ENCODE measurements at places on chromosomes 12 and 14.

DNA sequence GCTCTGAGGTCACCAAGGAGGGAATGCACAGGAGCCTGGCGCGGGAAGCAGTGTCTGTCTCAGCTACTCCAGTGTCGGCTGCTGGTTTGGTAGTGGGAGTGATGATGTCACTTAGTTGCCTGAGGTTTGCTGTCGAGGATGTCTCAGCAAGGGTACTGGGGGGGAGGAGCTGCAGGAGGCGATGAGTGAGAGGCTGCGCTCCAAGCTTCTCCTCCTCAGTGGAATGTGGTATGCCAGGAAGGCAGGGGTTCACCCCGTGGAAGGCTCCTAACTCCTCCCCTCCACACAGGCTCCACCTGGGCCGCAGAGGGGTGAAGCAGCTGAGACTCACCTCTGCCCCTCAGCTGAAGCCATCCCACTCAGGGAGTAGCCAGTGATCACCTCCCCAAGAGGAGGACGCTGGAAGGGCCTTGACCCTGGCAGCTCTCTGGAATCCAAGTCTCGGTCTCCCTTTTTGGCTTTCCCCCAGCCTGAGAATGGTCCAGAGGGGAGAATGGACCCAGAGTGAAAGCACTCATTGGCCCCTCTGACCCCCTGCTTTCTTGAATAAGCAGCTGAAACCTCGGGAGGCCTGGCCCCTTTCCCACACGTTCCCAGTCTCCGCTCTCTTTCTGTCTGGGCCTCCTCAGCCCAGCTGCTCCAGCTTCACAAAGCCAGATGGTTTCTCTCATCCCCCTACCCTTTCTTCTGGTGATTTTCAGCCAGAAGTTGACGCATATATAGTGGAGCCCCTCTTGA is 178.9 kb upstream of the FKBP4 start:
- DNase-seq: no peak

- no peak for DNase-seq
These were observed 155.6 kb upstream of the SFSWAP start for GRCh38 chr12:131555197-131555846.

- DNase-seq: no peak
These were observed 210.4 kb upstream of the SYT10 start for GRCh38 chr12:33649992-33650391.

- DNase-seq: no peak
These were observed 1.4 kb upstream of the PRIM1 start for GRCh38 chr12:56753566-56753965.

GRCh38 chr14:24913746-24914145 is 136.2 kb downstream of the STXBP6 start:
- no peak for DNase-seq

DNA sequence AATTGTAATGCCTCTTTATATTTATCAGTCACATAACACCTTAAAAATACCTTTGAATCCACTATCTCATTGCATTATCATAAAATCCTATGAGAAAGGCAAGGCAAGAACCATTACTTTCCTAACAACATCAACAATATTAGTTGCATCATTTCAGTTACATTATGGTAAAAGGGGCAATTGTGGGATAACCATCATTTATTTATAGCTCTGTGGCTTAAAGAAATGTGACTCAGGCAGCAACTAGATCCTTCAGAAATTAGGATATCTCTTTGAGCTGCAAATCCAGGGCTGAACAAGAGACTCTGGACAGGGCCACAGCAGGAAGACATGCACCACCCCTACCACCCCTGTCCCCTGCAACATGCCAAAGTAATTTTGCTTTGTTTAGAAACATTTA is 36.4 kb downstream of the EPS8 start:
- no peak for DNase-seq

- no peak for DNase-seq
These were observed 142.3 kb upstream of the ARHGAP5 start for GRCh38 chr14:31934767-31935266.

DNA sequence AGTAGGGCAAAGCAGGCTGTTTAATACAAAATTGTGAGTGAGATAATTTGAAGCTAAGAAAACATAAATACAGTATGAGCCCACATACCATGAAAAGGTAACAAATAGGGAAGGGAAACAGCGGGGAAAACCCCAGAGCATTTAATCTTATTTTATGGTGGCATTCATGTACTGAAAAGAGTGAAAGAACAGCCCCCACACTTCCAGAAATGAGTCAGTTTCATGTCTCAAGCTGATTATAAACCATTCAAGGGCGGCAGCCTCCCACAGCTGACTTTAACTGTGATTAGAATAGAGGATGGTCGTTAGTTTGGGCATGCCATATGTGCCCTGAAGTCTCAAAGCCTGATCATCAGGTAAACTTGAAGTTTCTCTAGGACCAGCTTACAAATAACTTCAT is 64.5 kb downstream of the FOXG1 start:
- no peak for DNase-seq

GRCh38 chr12:66594688-66595087 is 84.2 kb downstream of the GRIP1 start:
- DNase-seq: no peak

DNA sequence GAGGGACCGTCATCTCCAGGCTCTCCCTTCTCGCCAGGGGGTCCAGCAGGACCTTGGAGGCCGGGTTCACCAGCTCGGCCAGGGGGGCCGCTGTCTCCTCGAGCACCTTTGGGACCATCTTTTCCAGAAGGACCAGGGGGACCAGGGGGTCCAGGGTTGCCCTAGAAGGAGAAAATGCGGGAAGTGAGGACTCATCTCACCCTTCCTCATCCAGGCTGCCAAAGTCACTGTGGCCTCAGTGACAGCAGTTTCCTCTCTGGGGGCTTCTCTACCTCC is 15.1 kb downstream of the TMEM106C start:
- DNase-seq: no peak

DNA sequence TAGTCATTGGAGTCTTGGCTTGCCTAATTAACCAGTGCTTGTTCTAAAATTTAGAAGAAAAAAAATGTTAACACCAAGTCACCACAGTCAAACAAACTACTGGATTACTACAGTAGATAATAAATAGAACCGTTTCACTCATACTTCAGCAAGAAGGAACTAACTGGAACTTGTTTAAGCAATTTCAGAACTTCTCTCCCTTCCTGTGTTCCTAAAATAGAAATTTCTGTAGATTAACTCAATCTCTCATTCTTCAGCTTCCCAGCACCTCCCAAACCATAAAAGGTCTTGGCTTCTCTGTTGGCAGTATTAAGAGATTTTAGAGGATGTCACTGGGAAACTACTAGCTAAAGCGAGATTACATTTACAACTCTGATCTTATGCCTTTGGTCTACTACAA is 18.6 kb downstream of the GNS start:
- no peak for DNase-seq

- no peak for DNase-seq
These were observed 68.1 kb downstream of the ERC1 start for GRCh38 chr12:1059162-1059561.

GRCh38 chr12:95402096-95402495 is 71.9 kb upstream of the METAP2 start:
- no peak for DNase-seq

- DNase-seq: no peak
These were observed 161.1 kb downstream of the PHETA1 start for GRCh38 chr12:111207761-111208160.

DNA sequence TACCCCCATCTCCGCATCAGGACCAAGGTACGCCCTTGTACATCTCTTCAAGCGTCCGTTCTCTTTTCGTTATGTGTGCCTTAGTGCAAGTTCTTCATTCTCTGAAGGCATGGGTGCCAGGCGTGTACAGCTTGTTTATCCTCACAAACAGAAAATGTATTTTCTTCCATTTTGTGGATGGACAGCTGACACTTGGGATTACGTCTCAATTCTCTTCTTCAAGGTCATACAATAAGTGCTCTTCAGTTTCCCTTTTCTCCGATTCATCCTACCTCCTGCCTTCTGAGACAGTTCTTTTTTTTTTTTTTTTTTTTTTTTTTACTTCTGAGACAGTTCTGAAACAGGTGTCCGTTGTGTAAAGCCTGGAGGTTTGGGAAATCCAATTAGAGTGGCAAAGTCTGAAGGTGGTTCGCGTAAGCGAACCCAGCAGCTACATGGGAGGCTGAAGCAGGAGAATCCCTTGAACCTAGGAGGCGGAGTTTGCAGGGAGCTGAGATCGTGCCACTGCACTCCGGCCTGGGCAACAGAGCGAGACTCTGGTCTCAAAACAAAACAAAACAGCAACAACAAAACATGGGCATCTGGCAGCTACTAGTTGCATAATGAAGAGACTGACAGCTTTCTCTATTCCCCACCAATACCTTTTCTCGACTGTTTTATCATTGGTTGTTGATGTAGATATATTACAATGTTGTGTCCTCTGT is 734 bp downstream of the COX6A1 start:
- no peak for DNase-seq

DNA sequence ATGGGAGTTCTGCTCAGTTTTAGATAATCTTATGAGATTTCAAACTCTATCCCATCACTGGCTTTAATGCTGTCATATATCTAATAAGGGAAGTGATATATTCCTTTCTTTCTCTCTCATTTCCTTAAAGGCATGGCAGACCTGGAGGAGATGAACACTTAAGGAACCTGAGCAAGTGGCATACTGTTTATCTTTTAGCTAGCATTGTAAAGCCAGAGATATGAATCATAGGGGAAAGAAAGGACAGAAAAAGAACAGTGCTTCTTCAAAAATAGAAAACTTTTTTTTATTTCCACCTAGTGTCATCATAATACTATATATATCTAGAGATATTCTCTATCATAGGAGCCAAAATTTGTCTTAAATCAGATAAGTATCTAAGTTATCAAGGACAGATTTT is 68.3 kb upstream of the PSMA6 start:
- no peak for DNase-seq

DNA sequence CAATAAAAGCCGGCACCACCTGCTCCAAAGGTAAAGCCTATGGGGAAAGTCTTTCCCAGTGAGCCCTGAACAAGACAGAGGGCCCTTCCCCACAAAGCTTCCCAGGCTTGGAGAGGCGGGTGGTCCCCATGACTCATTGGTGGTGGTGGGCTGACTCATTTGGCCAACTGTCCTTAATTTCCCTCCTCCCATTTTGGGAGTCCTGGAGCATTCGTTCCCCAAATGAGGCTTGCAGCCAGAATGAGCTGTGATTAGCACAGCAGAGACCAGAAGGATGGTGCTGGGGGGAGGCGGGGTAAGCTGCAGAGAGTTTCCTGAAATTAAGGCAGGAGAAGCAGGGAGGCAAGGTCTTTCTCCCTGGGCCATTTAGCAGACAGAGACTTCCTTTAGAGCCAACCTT is 241.7 kb downstream of the DPF3 start:
- no peak for DNase-seq

DNA sequence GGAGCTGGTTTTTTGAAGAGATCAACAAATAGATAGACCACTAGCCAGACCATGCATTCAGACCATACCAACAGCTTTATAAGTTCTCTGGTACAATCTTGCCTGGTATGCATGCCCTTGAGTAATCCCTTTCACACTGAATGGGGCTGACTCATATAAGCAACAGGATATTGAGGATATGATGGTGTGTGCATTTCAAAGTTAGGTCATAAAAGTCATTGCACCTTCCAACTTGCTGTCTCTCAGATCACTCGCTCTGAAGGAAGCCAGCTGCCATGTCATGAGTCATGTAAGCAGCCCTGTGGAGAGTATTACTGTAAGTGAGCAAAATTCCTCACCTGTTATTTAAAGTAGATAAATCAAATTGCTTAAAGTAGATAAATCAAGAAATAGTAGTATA is 45.0 kb upstream of the OR6J1 start:
- no peak for DNase-seq

DNA sequence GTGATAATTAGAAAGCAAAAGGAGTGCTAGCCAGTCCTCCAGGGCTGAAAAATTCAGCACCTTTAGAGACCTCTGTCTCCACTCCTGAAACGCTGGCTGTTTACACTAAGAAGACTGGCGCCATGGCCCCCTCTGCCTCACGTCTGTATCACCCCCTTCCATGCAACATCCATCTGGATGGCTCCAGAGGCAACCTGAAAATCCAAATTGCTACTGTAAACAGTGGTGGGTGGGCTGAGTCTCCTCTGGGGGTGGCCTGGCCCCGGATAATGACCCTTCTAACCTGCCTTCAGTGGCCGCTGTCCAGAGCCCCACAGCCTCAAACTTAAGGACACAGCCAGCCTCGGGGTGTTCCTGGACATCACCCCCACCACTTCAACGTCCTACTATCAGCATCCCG is 1.4 kb downstream of the PRKD1 start:
- DNase-seq: no peak

DNA sequence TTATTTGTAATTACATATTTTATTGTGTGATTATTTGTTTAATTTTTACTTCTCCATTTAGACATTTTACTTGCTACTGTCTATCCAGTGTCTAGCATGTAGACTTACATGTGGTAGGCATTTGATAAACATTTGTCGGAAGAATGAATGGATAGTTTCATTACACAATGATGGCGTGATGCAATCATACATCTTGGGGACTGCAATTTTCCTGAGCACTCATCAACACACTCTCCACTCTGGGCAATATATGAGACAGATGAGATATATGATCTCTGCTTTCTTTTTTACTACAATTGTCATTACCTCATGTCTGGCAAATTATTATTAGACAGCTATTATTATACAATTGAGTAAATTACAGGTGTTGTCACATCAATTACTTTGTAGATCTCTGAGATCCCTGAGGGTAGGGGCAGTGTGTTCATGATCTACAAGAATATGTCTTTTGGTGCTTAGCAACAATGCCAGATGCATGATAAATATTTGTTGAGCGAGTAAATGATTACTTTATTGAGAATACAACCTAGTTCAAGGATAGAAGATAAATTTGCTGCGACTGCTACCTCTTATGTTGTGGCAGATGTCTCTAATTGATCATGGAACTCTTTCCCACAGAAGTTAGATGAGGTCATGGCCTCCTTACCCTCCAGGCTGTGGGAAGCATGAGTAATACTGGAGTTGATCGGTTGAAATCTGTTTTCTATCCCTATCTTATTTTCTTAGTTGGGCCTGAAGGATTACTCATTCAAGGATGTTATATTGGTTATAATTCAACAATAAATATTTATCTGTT is 416.0 kb downstream of the LRIG3 start:
- no peak for DNase-seq

DNA sequence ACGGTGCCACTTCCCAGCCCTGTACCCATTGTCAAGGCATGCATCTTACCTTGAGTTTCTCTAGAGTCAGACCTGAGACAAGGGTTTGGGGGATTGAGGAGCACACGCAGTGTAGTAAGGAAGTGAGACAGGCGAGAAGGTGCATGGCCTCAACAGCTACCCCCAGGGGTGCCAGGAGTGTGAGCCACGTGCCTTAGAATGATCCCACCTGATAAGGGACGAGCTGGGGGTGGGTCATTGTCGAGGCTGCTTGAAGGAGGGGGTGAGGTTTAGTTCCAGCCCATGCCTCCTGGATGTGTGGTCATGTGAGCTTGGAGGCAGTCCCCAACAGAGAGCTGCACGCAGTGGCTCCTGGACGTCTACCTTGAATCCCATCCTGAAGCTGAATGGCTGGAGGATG is 320.5 kb downstream of the VRK1 start:
- no peak for DNase-seq

DNA sequence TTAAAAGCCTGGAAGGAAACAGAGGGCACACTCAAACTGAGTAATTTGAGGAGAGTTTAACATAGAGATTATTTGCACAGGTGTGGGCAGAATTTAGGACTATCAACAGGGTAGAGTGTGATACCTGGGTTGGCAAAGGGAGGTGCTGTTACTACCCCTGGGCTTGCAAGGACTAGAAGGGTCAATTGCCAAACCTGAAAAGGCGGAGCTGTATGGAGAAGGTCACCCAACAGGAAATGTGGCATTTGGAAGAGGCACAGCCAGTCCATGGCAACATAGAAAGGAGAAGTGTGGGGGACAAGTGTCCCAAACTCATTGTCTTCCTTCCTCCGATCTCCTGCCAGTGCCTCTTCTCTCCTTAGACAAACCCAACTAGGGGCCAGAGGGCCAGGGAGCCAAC is 21.6 kb upstream of the MED13L start:
- DNase-seq: no peak

- no peak for DNase-seq
These were observed 41.3 kb upstream of the TMTC2 start for GRCh38 chr12:82645414-82645813.

Measured in stimulated activated CD8-positive, alpha-beta memory T cell treated with anti-CD3 and anti-CD28 coated beads, Interleukin-12 subunit alpha, Interleukin-12 subunit beta, amount 100 ng/mL, for 1 hour (primary cell).